ENCODE measurements at places on chromosomes 13 and 19.

GRCh38 chr13:46675016-46675415 lies 121.9 kb downstream of the ESD start:
- no peak for DNase-seq

DNA sequence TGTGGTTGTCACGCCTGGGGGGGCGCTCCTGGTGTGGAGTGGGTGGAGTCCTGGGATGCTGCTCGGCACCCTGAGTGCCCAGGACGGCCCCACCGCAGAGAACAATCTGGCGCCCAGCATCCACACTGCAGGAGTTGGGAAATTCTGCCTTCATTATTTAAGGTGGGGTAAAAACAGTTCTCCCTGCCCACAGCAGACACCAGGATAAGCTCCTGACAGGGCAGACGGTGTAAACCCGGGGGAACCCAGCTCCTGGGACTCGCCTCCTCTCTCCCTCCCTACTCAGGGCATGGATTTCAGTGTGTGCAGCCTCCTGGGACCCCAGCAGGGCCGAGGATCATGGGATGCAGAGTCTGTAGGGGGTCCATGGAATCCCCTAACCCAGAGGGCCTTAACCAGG lies 7.7 kb upstream of the WDR18 start:
- no peak for DNase-seq

- DNase-seq = no peak
Measured at GRCh38 chr13:21060338-21061028, 903 bp downstream of the LATS2 start.

DNA sequence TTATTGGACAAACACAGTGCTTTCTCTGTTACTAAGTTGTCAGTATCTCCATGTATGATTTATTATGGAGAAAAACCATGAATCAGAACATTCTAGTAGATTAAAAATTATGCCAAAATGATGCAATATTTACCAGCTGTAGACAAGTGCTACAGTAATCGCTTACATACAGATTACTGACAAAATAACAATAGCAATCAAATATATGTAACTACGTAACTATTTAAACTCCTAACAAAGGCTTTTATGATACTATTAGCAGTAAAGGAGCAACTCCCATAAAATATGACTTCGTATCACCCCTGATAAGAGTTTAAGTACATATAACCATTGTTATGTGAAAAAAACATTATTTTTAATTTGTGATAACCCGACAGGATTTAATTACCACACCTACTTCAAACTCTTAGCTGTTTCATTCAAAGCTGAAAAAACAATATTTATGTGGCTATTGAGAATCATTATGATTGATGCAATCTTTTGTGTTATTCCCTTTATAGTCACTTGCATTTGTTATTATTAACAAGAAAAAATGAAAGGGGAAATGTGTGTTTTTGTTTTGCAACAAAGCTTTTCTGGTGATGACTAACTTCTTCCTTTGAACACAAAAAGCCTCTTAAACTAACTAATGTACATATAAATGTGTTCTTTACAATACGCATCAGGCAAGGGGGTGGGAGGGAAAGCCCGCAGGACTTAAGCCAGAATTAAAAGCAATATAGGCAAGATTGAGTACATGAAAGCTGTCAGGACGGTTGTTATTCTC lies 147.4 kb downstream of the ABCC4 start:
- DNase-seq = no peak

GRCh38 chr13:76725211-76725610 lies 161.0 kb downstream of the KCTD12 start:
- DNase-seq = no peak

DNA sequence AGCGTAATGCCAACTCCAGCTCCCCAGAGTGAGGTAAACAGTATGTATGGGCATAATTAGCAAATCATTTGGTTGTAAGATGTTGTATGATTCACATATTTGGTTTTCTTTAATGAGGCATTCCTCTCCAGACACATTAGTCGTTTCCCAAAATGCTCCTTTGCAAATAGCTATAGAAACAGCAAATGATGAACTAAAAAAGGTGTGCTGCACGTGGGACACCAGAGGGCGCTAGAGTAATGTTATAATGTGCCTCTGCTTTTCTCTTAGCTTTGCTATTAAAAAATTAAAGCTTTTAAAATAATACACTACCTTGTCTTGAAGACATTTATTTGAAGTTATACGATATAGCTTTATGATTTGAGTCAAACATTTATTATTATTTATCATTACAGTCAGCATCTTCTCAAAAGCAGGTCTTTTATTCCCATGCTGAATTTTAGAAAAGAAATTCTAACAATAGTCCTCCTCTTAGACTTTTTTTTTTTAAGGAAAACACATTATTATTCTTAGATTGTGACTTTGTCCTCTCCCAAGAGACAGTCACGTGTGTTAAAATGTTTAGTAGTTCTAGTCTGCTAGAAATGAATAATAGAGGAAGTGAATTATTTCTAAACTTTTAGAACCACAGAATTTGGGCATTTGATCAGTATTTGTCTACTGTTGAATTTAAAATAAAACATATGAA lies 121.6 kb upstream of the FRY start:
- DNase-seq = peak; percentile 17

DNA sequence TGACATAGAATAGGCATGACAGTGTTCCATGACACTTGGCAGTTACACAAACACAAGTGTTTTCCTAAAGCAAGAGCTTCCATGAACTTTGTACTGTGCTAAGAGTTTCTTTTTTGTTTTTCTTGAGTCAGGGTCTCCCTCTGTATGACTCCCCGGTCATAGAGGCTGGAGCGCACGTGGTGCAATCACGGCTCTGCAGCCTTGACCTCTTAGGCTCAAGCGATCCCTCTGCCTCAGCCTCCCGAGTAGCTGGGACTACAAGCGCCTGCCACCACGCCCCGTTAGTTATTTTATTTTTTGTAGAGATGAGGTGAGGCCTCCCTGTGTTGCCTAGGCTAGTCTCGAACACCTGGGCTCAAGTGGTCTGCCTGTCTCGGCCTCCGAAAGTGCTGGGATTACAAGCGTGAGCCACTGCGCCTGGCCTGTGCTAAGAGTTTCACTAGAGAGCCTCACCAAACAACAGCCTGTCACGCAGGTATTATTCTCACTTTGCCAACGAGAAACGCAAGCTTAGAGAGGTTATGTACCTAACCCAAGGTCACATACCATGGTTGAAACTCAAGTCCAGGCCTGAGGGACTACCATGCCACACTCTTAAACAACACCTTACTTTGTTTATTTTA lies 355.9 kb downstream of the KLF12 start:
- no peak for DNase-seq

DNA sequence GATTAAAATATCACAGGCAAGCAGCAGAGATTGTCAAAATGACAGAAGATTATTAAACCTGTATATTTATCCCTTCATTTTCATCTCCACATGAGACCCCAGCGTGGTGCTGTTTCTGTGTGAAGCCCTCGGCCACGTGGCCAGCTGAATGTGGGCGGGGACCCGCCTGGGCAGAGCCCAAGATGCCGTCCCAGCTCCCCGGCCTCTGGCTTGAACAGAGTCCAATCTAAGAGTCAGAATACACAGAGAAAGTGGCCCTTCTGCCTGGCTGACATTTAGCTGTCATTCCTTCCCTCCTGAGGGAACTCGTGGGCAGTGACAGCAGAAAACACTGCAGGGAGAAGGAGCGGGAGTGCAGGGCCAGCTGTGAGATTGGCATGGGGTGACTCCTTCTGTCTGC lies 34.9 kb upstream of the UQCRFS1 start:
- DNase-seq = no peak

GRCh38 chr13:97413694-97414093 lies 20.3 kb upstream of the RAP2A start:
- no peak for DNase-seq

GRCh38 chr19:41545547-41545946 lies 30.4 kb upstream of the CEACAM21 start:
- DNase-seq = peak; percentile 28

DNA sequence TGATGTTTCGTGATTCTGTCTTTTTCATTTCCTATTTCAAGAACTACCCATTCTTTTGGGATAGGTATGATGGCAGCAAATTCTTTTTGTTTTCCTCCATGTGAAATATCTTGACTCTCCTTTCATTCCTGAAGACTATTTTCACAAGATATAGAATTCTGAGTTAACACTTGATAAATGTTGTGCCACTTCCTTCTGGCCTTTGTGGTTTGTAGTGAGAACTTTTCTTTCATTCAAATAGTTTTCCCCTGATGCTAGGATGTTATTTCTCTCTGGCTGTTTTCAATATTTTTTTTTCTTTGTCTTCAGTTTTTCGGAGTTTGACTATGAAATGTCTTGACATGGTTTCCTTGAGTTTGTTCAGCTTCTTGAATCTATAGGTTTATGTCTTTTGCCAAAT lies 8.3 kb upstream of the TUBGCP3 start:
- no peak for DNase-seq

- no peak for DNase-seq
Measured at GRCh38 chr13:58949646-58950045, 1214.1 kb downstream of the DIAPH3 start.

DNA sequence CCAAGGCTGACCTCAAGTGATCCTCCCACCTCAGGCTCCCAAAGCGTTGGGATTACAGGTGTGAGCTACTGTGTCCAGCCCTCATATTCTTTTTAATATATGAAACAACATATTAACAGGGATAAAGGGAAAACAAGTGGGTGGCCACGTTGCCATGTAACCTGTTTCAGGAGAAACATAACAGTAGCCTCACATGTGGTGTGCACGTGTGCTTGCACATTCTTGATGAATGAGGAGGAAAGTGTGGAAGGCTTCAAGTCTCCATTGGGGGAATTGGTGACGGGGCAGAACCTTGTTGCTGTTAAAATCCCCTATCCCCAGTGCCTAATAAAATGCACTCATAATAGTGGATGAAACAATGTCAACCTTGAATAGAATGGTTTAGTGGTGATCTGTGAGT lies 202.3 kb downstream of the MTUS2 start:
- DNase-seq = no peak

GRCh38 chr19:51064534-51065220 lies at the start of gene KLK13:
KLK13 (minus strand) TSS chr19:51065092; CDS start chr19:51065067, 25 bp downstream.
- no peak for DNase-seq

- no peak for DNase-seq
Measured at GRCh38 chr19:36851898-36852297, 1.2 kb downstream of the ZNF345 start.

DNA sequence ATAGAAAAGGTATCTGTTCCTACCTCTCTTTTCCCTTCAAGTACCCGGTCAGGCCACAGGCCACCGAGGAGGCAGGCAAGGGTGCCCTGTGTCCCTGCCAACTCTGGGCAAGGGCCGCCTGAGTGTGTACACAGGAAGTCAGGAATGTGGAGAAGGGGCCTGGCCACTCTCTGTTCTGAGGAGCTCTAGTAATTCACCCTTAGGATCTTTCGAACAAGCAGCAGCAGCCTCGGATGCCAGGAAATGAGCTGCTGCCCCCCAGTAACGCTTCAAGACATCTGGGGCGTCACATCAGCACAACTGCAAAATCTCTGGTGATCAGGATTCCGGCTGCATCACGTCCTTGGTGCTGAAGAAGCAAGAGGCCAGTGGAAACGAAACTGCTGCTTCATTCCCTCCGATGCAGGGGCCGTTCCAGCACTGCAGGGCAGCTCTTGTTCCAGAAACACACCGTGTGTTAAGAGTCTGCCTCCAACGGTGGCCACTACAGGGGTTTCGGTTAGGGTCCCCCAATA lies 2.0 kb downstream of the RAB20 start:
- DNase-seq = no peak

- DNase-seq = no peak
Measured at GRCh38 chr19:54209811-54210494, 9.3 kb downstream of the RPS9 start.

- DNase-seq = no peak
Measured at GRCh38 chr13:106534639-106535551, 567 bp downstream of the EFNB2 start.

DNA sequence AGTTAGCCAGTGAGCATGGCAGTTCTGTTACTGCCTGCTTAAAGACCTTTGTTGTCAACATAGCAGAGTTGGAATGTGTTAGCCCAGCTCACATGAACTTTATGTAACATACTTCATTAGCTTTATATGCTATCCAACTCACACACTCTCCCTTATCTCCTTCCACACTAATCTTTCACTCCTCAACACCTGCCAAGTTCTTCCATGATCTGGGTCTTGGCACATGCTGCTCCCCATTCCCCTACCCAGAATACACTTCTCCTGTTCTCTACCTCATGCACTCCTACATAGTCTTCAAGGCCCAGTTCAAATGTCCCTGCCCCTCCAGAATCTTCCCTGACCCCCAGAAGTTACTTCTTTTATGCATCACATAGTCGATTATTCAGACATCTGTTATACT lies 179.3 kb downstream of the KATNAL1 start:
- DNase-seq = no peak

DNA sequence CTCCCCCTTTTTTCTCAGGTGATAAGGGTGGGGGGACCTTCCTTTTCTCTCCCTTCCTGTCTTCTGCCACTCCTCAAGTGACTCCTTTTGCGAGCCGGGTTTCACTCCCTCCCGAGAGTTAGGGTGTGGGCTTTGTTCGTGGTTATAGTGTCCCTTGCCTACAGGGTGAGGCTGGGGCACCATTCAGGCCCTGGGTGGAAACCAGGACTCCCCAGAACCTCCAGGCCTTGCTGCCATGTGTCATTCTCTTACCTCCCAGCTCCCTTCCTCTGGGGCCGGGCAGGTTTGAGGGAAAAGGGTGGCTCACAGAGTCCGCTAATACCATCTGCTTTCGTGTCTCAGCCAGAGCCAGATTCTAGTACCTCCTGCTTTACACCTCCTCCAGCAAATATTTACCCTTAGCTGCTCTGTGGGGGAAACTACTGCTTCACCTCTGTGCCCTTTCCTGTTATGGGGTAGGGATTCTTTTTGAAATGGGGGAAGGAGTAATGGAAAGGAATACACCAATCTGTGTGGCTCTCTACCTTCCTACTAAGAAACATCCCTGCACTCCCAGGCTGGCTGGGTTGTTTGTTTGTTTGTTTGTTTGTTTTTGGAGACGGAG lies 2.8 kb downstream of the ACTN4 start:
- DNase-seq = no peak

GRCh38 chr19:33333151-33333550 lies 30.8 kb upstream of the CEBPA start:
- no peak for DNase-seq

DNA sequence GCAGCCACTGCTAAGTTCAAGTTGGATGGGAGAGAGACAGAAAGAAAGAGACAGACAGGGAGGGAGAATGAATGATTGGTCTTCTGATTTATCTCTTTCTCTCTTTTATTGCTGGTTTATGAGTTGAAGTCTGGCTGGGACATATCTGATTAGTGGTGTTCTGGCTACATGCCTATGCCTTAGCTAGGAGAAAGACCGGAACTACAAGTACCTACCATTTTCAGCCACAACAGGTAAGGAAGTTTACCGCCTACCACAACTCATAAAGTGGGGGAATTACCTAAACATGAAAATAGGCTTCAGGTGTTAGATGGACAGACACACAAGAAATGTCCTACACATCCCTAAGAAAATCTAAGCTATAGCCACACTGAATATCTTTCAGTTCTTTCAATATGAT lies 36.6 kb upstream of the GPC6 start:
- DNase-seq = no peak

DNA sequence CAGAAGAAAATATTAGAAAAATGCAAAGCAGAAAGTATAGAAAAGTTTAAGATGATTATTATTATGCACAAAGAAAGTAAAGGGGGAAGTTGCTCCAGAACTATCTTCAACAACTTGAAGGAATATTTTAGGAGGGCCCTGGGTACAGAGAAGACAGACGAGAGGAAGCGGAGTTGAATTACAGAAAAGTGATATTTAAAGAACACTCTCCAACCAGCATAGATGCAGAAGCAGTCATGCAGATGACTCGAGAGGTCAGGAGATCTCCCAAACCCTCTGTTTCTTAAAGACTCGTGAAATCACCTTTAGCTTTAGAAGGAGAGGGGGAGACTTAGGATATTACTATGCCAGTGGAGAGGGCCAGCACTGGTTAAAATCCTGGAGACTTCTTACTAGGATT lies 8.5 kb upstream of the SHISA2 start:
- DNase-seq = no peak

- no peak for DNase-seq
Measured at GRCh38 chr19:38639679-38640078, 7.8 kb upstream of the ACTN4 start.
